Spinal cord (tissue), 10 donors: ENCODE measurements at places on chromosomes 2 and 18.

DNA sequence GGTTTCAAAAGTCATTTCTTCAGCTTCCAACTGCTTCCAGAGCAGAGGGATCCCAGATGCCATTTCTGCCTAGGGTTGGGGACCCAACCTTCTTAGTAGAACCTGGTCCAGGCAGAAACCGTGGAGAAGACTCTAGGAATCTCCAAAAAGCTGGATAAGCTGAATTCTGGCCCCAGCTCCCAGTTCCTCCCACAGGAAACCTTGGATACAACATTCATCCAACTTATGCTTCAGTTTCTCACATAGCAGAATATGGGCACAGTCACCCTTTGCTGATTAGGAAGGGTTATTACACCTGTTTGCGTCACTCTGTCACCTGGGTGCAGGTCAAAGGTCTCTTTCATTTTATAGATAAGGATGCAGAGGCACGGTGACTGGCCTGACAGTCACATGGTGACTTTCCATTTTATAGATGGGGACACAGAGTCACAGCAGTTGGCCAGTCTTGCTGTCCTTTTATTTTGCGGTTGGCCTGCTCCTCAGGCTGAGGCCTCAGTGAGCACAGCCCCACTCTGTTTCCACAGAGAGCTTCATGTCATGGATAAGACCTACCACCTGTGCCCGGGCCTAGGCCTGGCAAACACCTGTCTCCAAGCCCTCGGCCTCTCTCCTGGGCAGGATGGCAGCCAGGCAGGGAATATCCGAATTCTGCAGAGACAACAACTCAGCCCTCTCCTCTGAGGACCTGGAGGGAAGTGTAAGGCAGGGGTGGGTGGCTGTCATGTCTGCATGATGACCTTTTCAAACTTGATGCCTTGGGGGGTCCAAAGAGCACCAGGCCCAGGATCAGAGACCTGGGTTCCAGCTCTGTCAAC is 148.8 kb downstream of the SMAD7 start:
- no peak for DNase-seq

GRCh38 chr2:207750876-207751275 is 18.8 kb downstream of the FZD5 start:
- no peak for DNase-seq

DNA sequence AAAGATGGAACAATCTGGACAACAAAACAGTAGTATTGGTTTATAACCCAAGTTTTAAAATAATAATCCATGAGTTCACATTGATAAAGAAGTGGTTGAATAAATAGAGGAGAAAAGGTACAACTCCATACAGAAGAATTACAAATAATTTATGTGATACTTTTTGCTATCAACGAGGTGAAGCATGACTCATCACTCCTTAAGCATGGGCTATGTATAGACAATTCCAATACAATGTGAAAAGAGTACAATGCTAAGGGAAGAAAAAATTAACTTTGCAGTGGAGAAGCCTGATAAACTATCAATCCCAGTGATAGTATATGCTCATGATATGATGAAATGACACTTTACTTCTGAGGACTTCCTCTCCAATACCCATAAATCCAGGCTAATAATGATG is 312.9 kb downstream of the GULP1 start:
- no peak for DNase-seq

GRCh38 chr2:198175271-198175670 is 370.9 kb downstream of the PLCL1 start:
- no peak for DNase-seq

DNA sequence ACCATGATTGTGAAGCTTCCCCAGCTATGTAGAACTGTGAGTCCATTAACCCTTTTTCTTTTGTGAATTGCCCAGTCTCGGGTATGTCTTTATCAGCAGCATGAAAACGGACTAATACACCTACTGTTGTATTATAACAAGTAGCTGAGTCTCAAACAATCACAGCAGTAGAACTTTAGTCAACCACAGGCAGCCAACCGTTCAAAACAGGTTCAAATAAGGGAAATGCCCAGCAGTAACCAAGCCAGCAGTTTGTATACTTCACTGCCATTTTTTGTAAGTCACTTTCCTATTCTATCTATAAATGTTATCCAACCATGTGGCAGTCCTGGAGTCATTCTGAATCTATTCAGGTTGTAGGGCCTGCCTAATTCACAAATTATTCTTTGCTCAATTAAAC is 1560.6 kb upstream of the SLC39A10 start:
- DNase-seq = no peak
